ENCODE measurements at places on chromosomes 2 and 18.

- DNase-seq: no peak
Observed at GRCh38 chr2:46887028-46887885, 28.3 kb downstream of the MCFD2 start.

GRCh38 chr2:20209373-20210109, 15.4 kb downstream of the SDC1 start:
- DNase-seq: no peak

DNA sequence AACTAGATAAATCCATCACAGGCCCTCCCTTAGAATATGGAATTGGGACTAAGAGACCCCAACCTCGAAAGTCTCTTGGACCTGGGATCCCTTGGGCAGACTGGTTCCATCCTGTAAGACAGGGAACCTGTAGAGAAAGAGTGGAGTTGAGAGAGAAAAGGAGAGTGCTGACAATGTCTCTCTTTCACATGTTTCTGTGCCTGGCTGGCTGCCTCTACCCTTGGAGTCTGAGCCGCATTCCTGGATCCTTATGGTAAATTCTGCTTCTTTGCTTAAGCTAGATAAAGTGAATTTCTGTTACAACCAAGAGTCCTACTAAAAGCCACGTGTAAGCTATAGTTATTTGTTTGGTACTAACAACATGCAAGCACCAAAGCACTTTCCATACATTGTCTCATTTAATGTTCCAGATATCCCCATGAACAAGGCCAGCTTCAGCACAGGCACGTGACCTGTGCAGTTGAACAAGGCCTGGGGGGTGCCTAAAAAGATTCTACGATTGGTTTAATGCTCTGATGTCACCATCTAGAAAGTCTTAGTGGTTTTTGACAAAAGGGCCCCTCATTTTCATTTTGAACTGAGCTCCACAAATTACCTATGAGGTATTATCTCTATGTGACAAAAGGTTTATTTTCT, 2.1 kb upstream of the PUM2 start:
- no peak for DNase-seq

GRCh38 chr2:236376566-236377244, 112.5 kb upstream of the ASB18 start:
- no peak for DNase-seq

DNA sequence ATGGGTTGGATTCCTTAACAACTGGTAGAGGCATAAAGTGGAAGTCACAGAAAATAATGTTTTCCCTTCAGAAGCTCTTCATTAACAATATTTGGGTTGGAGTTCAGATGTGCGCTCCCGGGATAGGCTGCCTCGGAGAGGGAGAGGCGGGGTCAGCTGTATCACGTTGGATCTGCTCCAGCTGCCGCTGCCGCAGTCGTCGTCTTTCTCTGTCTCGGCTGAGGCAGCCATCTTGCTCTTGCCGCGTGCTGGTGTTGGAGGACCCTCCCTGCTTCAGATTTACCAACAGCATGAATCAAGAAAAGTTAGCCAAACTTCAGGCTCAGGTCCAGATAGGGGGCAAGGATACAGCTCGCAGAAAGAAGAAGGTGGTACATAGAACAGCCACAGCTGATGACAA, 35.1 kb downstream of the TANC1 start:
- DNase-seq: no peak

- no peak for DNase-seq
Observed at GRCh38 chr2:179137200-179137759, 87.3 kb upstream of the CCDC141 start.

DNA sequence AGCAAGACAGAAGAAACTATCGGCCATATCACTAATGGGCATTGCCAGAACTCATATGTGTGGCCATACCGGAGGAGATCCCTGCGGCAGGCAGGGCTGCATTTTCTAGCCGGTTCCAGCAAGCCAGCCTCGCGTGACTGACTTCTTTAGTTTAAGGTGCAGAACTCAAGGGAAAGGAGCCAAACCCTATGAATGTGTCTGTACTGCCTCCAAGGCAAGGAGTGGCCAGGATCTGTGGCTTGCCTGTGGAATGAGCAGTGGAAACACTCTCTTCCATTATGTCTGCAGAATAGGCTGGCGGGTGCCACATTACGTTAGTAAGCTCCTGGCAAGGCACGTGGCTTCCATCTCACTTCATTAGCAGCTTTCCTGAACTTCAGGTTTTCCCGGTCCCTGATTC, 137.6 kb downstream of the ATL2 start:
- DNase-seq: no peak

- DNase-seq: no peak
Observed at GRCh38 chr2:167057446-167057845, 169.2 kb downstream of the XIRP2 start.

DNA sequence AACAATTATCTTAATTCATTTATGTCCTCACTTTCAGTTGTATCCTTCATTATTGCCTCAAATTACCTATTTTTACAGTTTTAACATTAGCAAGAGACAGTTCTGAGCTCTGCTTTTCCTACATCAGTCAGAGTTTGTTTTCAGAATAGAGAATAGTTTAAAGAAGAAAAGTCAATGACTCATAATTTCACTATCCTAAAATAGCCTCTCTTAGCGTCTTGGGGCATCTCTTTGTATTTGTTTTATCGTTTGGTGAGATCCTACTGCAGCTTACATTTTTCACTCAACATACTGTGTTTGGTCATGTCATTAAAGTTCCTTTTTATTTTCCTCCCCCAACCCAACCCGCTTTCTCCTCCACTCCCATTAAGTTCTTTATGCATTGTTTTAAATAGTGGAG, 3.8 kb downstream of the SEC11C start:
- no peak for DNase-seq

DNA sequence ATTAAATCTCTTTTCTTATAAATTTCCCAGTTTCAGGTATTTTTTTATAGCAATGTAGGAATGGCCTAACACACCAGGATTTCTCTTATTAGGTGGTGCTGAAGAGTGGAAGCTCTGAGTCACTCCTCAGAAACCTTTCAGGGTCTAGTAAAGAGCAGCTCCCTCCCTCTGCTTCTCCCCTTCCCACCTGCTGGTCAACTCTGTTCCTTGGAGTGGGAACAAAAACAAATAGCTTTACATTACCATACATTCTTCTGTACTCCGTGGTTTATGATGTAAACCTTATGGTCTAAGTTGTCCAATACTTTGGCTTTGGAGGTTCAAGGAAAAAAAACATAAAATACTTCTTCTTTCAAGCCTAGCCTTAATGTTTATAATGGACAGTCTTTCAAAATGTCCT, 2.7 kb upstream of the IL1R1 start:
- DNase-seq: no peak

DNA sequence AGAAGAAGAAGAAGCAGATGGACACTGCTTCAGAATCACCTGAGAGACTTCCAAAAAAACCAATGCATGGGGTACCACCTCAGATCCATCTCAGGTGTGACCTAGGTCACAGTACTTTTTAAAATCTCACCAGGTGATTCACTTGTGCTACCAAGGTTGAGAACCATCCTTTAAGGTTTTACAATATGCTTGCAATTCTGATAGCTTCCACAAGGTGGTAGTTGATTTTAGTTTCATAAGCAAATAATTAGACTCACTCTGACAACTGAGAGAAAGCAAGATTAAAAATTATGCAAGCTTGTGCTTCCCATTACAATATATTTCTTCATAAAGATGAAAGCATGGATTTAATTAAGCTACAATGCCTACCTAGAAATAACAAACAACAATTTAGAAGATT, 355.1 kb downstream of the EN1 start:
- DNase-seq: no peak

- no peak for DNase-seq
Observed at GRCh38 chr2:120578576-120579352, 156.9 kb upstream of the GLI2 start.

DNA sequence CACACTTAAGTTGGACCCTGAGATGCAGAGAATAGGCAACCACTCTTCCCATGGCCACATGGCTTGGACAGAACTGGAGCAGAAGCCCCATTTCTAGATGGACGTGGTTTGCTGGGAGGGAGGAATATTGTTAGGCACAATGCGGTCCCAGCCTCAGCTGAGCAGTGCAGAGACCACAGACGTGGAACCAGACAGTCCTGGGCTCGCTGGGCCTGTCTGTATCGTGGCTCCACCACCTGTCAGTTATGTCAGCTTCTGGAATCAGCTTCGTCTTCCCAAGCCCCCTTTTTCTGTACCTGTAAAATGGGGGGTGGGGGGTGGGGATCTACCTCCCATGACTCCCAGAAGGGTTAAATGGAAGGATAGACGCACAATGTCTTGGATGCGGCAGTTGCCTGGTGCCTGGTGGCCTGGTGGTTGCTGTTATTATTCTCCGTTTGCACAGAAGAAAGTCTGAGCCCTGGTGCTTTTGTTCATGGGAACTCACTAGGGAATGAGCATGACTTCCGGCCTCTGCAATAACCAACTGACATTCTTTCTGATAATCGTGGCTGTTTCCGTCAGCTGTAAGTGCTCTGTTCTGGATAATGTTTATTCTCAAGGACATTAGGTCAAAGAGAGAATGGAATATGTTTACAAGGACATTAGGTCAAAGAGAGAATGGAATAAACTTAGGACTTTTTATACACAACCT, 31.4 kb downstream of the COLEC11 start:
- DNase-seq: no peak

DNA sequence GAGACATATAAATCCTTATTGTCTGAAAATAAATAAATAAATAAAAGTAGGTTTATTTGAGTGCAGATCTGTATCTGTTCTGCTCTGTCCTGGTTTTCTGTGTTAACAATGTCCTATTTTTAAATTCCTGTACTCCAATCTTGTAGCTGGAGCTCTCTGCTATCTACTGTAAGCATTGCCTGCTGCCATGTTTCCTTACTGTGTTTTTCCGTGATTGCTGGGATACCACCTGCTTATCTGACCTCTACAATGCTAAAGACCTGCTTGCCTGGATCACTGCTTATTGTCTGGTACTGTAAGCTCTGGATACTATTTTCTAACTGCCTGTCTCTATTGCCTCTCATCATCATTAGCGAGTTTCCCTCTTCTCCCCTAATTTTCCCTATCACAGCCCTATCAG, 11.6 kb downstream of the PTPN4 start:
- DNase-seq: no peak

GRCh38 chr2:211690736-211691135, 847.9 kb downstream of the ERBB4 start:
- DNase-seq: no peak

- no peak for DNase-seq
Observed at GRCh38 chr2:176647325-176648165, 378.3 kb downstream of the MTX2 start.

DNA sequence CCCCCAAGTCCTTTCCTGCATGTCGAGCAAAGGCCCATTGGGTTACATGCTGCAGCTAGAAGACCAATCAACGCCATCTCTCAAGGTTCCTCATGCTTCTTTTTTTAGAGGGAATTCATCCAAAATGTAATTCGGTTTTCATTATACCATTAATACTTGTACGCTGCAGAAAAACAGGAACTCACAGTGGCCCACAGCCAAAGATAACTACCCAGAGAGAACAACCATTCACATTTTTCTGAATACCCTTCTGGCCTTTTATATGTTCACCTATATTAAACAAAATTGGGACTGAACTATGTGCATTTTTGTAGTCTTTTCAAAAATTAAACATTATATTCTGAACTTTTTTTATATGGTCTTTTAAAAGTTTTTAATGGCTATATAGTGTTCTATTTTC, 25.8 kb downstream of the FARP2 start:
- DNase-seq: no peak

GRCh38 chr2:148939271-148939670, 64.2 kb downstream of the KIF5C start:
- no peak for DNase-seq

- no peak for DNase-seq
Observed at GRCh38 chr2:27921880-27922547, 31.5 kb downstream of the BABAM2 start.

- no peak for DNase-seq
Observed at GRCh38 chr2:6934345-6934744, 17.1 kb downstream of the RNF144A start.

DNA sequence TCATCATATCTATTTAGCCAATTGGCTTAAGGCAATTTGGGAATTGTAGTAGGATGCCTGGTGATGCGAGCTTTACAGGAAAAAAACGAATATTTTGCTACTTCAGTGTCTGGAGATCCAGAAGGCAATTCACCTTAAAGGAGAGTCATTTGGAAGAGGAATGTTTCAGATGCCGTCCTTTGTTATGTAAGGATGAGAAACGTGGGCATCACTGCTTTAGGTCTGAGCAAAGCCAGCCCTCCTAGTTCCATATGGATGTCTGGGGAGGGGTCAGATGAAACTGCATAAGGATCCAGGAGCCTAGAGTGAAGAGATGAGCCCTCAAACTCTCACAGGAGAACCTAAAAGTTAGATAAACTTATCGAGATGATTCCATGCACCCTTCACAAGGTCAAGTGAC, 30.9 kb upstream of the DOCK10 start:
- DNase-seq: no peak

GRCh38 chr2:168160897-168161296, 86.5 kb downstream of the STK39 start:
- DNase-seq: no peak

GRCh38 chr2:40827392-40827791, 375.5 kb upstream of the SLC8A1 start:
- no peak for DNase-seq

DNA sequence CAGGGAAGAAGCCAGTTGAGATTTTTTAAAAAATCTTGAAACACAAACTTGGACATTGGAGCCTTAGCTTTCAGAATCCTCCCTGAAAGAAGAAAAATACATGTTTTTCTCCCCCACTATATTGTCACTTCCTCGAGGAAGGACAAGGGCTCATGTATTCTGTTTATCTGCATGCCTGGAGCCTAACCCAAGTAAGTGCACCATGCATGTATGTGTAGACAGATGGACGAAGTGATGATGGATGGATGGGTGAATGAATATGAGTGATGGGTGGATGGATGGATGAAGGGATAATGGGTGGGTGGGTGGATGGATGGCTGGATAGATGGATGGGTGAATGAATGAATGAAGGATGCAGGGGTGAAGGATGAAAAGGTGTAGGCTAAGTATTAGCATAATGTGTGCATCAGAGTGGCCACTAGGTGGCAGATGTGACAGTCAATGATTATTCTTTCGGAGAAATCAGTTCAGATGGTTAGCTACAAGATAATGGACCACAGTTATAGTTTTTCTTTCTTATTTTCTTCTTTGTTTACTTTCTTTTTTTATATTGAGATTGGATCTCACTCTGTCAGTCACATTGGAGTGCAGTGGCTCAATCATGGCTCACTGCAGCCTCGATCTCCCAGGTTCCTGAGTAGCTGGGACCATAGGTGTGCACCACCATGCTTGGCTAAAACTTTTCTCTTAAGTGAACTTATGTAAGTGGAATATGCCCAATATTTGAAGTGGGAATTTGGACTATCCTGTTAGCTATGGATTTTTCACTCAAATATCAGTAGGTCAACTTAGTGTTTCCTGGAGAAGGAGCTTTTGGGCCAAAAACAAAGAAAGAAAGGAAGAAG, 18.5 kb upstream of the CCDC93 start:
- DNase-seq: no peak
